ENCODE measurements at places on chromosomes 1 and 21. TPM values are rescaled to one million over a fixed set of nuclear protein-coding genes. Genes with fewer than 3 reads are reported as not detected.

DNA sequence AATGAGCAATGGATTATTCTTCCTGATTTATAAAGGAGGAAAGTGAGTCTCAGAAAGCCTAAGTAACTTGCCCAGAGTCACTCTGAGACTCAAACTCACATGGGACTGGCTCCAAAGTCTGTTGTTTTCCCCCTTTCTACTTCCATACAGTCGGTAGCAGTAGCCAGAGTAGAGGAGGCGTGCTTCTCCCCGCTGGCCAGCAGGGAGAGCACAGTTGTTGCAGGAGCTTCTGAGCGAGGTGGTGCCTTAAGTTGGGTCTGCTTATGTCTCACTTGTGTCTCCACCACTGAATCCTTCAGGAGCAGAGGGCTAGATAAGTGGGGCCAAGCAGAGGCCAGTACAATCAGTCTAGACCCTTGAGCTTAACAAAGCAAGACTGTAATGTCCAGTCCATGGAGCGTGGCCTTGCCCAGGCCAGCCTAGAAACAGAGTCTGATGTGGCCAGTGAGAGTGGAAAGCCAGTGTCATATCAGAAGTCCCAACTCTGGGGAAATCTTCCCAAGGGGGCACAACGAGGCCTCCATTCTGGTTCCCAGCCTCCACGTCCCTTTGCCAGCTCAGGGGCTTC is 181.9 kb downstream of the ZSCAN20 start:
- no peak for DNase-seq

- no peak for DNase-seq
Measured at GRCh38 chr21:44833663-44834062, 15.8 kb upstream of the SUMO3 start.

DNA sequence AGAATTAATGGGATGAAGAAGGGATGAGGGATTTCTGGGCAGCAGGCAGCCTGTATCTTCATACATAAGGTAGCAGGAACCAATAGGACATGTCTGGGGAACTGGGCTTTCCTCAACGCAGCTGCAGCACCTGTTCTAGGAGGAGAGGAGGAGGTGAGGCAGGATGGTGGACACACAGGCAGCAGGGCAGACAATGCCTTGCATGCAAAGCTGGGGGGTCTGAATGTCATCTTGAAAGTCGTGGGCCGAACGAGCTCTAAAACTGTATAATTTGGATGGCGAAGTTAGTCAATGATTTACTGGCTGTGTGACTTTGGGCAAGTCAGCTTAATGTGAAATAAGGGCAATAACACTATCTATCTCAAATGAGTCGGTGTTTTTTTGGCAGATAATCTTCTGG is 124.4 kb downstream of the BEND5 start:
- DNase-seq, result no peak

DNA sequence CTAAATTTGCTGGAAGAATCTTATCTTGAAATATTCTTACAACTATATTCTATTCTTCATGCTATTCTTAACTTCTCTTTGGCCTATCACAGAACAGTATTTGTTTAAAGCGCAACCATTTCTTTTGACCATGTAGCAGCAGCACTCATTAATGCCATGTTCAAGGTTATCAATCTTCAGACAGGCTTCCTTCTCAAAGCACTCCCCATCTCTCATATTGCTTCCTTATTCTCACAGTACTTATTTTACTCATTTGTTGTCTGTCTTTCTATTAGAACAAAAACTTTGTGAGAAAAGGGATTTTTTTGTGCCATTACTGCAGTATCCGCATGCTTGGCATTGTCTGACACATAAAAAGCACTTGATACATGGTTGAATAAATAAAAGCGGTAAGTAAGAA is 89.7 kb downstream of the ATP1B1 start:
- no peak for DNase-seq

- DNase-seq, result no peak
Measured at GRCh38 chr1:155463865-155464650, 98.5 kb downstream of the ASH1L start.

DNA sequence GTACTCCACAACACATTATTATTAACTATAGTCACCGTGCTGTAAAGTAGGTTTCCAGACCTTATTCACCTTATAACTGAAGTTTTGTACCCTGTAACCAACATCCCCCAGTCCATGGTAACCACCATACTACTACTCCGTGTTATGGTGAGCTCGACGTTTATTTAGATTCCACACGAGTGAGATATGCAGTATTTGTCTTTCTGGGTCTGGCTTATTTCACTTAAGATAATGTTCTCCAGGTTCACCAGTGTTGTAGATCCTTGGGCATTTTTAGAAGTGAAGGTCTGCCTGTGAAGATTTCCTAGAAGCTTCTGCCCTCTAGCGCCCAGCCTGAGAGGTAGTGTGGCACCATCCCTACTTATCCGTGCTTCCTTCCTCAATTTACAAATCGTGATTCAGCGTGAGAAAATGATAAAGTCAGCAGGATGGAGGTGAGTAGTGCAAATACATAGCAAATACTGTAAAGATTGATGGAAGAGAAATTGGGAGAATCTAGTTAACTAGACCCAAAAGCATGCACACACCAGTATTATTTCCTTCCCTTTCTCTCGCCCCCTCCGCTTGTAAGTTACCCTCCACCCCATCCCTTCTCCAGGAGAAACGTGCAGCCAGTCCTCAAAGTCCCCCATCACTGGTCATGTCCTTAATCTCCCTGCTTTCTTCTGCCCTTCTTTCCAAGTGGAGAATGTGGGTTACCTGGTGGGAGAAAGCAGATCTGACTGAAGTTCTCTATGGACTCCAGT is 36.0 kb upstream of the DISC1 start:
- no peak for DNase-seq

GRCh38 chr1:216961516-216961915 is 238.3 kb upstream of the ESRRG start:
- DNase-seq, result no peak

DNA sequence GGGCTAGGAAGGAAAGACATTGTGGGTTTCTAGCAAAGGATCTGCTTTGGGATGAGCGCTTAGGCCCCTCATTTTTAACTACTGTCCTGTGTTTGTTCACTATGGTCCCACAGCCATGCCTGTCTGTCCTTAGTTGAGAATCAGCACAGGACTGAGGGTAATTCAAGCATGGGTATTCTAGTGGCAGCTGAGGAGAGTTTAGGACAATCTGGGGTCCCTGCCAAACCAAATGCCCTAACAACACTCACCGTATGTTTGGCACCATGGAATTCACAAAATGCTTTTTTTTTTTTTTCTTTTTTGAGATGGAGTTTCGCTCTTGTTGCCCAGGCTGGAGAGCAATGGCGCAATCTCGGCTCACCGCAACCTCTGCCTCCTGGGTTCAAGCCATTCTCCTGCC is 10.4 kb downstream of the ARHGEF11 start:
- no peak for DNase-seq

DNA sequence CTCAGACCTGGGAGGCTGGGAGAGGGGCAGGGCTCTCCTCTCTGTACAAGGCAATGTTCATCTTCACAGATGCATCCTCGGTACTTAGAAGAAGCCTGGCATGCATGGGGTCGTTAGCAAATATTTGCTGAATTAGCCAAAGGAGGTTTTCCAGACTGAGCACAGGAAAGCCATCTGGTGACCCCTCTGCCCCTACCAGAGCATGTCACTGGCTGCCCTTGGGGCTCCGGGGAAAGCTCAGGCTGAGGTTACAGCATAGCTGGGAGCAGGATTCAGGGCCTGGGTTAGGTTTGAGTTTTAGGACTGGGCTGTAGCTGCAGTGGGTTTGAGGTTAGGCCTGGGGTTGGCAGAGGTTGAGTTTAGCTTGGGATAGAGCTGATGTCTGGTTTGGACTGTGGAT is 43.4 kb upstream of the ZBTB40 start:
- DNase-seq, result no peak

DNA sequence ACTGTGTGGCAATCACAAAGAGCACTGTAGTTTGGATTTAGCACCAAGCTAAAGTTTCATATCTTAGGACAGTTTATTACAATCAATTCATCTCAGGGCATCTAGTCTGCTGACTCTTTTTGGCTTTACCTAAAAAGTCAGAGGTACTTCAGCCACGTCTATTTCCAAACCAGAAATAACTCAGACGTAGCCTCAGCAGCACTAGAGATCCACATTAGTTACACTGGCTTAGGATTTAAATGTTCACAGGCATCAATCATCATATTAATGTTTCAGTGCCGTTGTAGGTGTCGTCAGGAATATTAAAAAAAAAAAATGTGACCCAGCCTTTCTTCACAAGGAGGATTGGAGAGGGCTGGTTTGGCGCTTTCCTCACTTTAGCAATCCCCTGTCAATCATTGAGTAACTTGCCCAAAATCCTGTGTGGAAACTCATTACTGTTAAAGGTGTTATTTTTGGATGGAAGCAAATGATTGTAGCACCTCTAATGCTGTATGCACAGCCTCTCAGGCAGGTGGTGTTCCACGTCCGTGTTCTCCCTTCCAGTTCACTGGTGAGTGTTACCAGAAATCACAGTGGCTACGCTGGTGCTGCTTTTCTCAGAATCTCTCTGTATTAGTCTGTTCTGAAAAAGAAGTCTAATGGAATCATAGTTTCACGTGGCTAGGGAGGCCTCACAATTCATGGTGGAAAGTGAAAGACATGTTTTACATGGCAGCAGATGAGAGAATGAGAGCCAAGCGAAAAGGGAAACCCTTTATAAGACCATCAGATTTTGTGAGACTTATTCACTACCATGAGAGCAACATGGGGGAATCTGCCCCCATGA is 45.4 kb downstream of the NEK7 start:
- no peak for DNase-seq

DNA sequence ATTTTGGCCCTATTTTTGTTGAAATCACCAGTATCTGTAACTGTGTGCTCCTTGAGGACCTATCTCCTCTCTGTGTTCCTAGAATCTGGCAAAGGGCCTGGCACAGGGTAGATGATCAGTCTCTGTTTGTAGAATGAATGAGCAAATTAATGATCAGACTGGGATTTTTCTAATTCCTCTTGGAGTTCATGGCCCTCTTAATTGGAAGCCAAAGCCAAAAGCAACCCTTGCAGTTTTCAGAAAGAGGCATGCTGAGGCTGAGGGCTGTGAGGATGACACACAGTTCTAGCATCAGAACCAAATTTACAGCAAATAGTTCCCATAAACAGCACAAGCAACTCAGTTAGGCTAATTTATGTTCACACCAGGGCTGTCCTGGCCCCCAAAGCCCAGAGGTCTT is 111.1 kb upstream of the BEND5 start:
- DNase-seq, result no peak

DNA sequence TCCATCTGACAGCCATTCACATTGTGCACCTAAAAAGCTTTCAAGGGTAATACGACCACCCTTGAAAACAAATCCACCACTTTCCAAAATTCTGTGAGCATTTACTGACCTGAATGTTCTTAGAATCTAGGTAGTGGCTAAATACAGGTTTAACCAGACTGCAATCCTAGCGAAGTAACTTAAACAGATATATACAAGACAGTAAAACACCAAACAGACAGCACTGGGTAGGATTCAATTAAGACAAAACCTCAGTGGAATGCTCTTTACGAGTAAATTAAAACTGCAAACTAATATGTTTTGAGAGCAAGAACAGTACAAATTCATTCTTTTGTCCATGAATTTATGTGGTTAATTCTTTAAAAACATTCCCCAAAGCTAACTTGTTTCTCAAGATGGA is 354.2 kb upstream of the ESRRG start:
- DNase-seq, result no peak

DNA sequence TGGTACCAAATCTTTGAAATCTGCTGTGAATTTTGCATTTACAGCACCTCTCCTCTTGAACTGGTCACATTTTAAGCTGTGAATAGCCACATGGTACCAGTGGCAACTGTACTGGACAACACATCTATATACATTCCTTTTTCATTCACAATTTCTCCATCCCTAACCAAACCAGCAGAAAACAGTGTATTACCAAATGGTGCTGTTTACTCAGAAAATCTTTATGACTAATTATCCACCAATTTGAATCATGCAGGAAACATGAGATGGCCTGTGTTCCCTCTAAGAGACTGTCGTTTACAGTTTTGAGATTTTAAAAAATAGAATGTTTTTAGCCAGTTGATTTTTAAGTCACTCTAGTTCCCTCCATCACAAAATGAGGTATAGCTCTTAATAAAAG is 17.6 kb upstream of the CCT8 start:
- no peak for DNase-seq

Gene MAP10
- 2.1 TPM for total RNA-seq

Gene HES3
- total RNA-seq, result not detected

Gene VCAM1
- total RNA-seq, result 8.1 TPM

Gene DONSON
- total RNA-seq, result 4.4 TPM

Gene LENEP
- not detected for total RNA-seq

Gene CHI3L1
- total RNA-seq, result 85.1 TPM

Gene NTRK1
- 1.2 TPM for total RNA-seq

Gene AMY1C
- 8.7 TPM for total RNA-seq

Gene SLC45A3
- 8.6 TPM for total RNA-seq

All from upper lobe of right lung (tissue), 1 donor.